Uterus (tissue), 4 donors: ENCODE measurements at places on chromosomes 12 and 14.
A peak's percentile ranks its signal among the peaks of the same experiment; 100 is the strongest.

DNA sequence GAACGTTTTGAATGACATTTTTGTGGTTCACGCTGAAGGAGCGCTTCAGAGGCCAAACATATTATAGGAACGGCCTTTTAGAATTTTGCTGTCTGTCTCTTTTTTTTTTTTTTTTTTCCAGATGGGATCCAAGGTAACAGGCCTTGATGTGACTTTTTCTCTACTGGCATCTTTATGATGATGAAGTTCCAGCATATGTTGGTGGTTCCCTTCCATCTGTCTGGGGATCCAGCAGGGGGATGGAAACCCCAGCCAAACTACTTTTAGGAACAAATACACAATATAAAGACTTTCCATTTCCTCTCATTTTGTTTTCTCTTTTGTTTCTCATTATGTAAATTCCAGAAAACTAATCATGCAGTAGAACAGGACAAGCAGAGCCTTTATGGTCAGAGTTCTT lies 239.3 kb upstream of the PRICKLE1 start:
- no peak for DNase-seq

DNA sequence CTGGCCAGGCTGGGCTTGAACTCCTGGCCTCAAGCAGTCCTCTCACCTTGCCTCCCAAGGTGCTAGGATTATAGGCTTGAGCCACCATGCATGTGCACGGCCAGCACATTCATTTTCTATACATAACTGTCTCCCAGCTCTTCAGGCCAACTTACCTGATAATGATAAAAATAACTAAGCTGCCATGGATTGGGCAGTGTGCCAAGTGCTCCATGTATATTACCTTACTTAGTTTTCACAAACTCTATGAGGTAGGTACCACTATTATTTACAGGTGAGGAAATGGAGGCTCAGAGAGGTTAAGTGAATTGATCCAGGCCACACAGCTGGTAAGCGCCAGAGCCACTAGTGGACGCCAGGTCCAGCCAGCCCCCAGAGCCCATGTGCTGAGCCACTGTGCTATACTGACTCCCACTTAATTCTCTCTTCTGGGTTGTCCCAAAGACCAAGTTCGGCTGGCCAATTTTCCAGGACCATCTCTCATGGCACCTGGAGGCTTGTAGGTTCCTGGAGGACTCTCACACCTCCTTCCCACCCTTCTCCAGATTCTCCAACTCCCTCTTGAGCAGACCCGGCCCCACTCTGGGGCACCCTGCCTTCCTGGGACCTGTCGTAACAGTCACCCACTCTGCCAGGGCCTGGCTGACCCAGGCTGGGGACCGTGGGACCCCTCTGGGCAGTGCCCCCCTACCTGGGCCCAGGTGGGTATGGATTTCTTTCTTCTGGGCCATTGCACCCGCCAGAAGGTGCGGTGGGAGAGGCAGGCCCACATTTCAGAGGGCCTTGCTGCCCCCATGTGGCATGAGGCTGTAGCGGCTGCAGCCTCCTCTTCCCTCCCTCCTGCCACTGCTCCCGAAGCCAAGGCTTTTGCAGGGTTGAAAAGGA lies 30.2 kb upstream of the CIPC start:
- peak; percentile 69 for DNase-seq

- DNase-seq = no peak
Measured at GRCh38 chr12:38141239-38141638, 175.3 kb upstream of the ALG10B start.

GRCh38 chr12:52184813-52185212 lies 7.0 kb downstream of the KRT80 start:
- no peak for DNase-seq

GRCh38 chr12:129613314-129613713 lies 290.5 kb downstream of the TMEM132D start:
- no peak for DNase-seq

DNA sequence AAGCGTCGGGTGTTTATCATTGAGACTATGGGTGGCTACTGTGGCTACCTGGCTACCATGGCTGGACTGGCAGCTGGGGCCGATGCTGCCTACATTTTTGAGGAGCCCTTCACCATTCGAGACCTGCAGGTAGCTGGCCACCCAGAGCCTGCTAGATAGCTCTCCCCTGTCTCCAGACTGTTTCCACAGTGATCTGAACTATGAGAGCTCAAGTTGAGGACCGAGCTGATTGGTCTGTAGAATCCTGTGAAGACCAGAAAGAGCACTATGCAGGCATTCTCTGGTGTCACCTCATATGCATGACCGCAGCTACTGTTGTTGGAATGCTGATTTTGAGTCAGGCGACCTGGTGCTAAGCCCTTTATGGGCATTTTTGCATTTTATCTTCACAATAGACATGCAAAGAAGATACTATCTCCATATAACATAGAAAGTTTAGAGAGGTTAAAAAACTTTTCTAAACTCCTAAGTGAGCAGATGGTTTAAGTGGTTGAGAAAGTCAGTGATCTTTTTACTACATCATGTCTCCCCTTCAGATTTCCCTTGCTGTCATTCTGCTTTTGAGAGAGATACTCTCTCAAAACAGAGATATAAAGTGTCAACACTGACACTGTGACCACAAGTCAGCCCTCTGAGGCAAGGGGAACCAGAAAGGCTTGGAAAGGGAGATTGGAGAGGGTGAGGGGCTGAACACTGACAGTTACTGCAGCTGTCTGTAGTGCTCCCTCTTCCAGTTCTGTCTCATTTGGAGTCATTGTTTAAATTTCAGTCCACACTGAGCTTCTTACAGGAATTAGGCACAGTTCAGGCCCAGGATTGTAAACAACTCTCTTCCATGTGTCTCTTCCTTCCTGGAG lies 14.3 kb downstream of the ASB8 start:
- DNase-seq = no peak

GRCh38 chr12:92186038-92186470 lies 40.4 kb upstream of the BTG1 start:
- no peak for DNase-seq

- no peak for DNase-seq
Measured at GRCh38 chr14:59316151-59316830, 127.8 kb downstream of the DAAM1 start.

GRCh38 chr12:129351481-129351880 lies 498.2 kb downstream of the GLT1D1 start:
- DNase-seq = no peak

GRCh38 chr12:80226576-80226975 lies 127.2 kb downstream of the OTOGL start:
- DNase-seq = no peak

DNA sequence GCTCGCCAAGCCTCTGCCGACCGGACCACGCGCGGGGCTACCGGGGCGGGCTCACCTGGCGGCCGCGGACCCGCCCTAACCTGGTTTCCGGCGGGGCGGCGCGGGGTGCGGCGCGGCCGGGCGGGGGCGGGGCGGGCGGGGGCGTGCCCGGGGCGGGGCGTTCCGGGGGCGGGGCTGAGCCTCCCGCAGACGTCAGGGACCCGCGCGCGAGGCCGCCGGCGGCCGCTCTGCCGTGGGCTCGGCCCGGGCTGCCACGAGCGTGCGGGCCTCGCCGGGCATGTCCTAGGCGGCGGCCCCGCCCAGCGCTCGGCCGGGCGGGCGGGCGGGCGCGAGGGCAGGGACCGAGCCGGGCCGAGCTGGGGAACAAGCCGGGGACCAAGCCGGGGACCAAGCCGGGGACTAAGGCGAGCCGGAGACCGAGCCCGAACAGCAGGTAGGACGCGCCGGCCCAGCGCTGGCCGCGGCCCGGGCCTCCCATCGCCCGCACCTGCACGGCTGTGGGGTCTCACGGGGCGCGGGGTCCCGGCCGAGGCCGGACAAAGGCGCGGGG lies at the start of gene CEP170B:
CEP170B (plus strand) TSS at position 188 of the 550 bp plus-strand sequence. CDS start 3,183 bp downstream, outside the sequence.
- DNase-seq = no peak

DNA sequence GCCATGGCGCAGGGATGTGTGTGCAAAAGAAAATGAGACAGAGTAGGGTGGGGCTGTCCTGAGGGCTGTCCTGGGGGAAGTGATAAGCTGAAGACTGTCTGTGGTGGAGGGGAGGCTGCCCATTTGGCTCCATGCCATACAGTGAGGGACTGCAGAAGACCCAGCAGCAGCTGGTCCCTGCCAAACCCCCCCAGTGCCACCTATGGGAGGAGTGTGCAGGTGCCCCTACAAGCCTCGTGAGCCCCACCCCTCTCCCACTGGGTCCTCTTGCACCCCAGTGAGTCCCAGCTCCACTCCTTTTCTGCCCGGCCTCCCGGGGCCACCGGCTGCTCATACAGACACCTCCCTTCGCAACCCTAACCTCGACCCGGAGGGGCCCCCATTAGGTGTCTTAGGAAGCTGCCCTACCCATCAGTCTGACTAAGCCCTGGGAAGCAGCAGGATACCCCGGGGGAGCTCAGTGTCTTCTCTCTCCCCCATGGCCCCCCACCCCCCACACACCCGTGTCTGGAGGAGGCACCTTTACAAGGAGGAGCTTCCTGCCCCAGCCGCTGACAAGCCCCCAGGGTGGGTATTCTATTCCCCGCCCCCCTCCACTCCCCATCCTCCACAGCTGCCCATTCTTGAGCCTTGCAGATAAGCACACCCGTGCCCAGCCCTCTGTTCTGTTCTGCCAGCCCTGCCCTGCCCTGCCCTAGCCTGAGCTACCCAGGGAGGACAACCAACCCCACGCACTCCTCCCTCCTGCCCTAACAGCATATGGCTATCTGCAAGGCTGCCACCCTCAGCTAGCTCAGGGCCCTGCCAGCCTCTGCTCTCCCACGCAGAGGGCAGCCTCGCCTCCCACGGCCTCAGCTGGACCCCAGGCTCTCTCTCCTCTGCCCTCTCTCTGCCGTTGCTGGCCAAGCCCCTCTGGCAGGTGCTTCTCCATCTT lies 41.9 kb downstream of the SLC6A12 start:
- no peak for DNase-seq

GRCh38 chr12:68776976-68777610 lies 30.9 kb upstream of the MDM2 start:
- DNase-seq = no peak

- no peak for DNase-seq
Measured at GRCh38 chr12:4034921-4035320, 161.7 kb upstream of the PARP11 start.

- no peak for DNase-seq
Measured at GRCh38 chr12:94832780-94833681, 170.5 kb downstream of the NDUFA12 start.

GRCh38 chr14:55126932-55127459 lies 2.1 kb upstream of the LGALS3 start:
- no peak for DNase-seq

DNA sequence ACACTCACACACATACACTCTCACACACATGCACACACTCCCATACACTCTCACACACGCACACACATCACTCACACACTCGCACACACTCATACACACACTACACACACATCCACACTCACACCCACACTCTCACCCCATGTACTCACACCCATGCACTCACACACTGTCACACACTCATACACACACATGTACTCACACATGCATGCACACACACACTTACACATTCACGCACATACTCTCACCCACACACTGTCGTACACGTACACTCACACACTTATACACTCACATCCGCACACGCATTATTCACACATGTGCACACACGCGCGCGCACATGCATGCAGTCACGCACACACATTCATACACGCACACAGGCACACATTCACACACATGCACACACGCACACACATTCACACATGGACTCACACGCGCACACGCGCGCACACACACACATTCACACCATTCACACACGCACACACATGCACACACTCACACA lies 3.9 kb upstream of the GPR162 start:
- no peak for DNase-seq

DNA sequence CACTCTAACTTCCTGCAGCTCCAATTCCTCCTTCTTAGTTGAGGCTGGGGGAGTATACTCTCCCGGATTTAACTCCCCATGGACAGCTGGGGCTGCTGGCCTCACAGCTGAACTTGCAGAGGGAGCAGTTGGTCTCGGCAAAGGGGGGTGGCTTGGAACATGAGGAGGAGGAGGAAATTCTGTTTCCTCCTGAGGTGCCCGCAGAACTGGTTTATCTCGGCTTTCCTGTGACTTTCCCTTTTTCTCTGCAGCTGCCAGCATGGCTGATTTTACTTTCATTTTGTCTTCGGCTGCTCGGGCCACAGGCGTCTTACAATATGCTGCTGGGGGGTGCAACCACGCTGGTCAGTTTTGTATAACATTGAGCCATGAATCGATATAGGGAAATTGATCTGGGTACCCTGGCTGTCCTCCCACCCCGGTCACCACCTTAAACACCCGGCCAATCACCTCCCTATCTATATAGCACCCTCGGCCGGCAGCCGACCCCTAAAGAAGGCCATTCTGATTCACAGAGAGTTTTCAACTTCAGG lies 1317.6 kb downstream of the TMEM121 start:
- DNase-seq = no peak

DNA sequence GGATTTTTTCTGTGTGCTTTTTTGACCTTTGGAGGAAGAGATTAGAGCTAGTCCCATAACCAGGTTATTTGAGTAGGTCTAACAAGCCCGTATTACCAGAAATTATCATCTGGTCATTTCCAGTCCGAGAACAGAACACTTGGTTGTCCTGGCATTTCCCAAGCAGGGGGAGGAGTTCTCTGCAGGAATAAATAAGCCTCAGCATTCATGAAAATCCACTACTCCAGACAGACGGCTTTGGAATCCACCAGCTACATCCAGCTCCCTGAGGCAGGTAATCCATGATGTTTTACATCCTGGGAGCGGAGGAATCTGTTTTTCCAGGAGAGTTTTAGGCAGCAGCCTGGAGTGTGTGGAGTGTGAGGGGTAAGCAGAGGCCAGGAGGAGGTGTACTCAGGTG lies at the start of gene SERPINA3:
SERPINA3 (plus strand) TSS at position 218 of the 400 bp plus-strand sequence. CDS start 2,051 bp downstream, outside the sequence.
- DNase-seq = no peak

DNA sequence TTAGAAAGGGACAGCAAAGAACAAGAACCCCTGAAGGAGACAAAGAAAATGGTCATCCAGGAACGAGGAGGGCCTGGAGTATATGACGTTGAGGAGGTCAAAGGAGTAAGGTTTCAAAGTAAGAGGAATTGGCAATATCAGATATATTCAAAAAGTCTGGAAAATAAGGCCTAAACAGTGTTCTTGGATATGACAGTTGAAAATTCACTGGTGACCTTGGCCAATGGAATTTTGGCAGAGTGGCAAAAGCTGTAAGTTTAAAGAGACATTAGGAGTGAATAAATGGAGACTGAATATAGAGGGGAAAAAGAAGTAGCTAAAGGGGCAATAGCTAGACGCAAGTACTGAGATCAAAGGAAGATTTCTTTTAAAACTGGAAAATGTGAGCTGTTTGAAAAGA lies 4.1 kb upstream of the ACTN1 start:
- no peak for DNase-seq

DNA sequence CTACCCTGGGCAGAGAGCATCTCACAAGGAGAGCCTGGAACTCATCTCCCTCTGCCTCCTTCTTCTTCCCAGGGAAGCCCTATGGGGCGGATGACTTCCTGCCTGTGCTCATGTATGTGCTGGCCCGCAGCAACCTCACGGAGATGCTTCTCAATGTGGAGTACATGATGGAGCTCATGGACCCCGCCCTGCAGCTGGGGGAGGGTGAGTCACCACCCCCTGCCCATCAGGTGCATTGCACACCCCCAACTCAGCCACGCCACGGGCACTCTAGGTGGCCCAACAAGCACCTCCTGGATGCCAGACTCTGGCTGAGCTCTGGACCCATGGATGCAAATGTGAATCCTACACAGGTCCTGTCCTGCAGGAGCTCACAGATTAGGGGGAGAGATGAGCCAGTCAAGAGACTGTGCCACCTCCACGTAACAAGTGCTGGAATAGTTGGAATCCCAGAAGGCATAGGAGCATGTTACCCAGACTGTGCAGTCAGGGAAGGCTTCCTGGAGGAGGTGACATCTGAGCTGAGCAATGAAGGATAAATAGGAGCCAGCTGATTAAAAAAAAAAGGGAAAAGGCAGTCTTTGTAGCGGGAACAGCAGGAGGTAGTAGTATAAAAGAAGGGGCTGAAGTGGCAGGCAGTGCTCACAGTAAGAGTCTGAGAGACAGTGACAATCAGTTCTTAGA lies 71.9 kb downstream of the LGMN start:
- peak; percentile 9 for DNase-seq

GRCh38 chr12:120872487-120872886 lies 31.7 kb downstream of the SPPL3 start:
- DNase-seq = no peak
